MCF 10A (cell line): ENCODE measurements at places on chromosomes 7 and 10. TPM values are rescaled to one million over a fixed set of nuclear protein-coding genes. Genes with fewer than 3 reads are reported as not detected.

DNA sequence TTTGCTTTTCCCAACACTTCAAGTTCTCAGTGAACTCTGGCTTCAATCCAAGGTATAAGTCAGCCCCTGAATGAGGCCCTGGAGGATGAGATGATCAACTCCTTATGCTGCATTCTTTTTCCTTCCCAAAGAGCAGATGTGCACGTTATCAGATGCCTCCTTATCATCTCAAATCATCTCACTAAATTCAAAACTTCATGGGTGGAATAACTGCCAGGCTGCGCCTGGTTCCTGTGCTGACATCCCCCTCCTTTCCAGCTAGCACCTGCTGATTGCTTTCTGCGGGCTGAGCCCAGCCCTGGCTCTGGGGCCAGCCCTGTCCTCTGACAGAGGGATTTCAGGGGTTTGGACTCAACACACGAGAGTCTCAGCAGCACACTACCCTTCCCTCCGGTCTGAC, 44.9 kb downstream of the TLL2 start:
- DNase-seq: no peak

- DNase-seq: no peak
Observed at GRCh38 chr10:133559216-133559615, 6.2 kb downstream of the SYCE1 start.

CEP55 gene
- 25.2 and 39.4 TPM in 2 replicates for total RNA-seq

GRCh38 chr10:20334559-20334958, 518.3 kb downstream of the PLXDC2 start:
- no peak for DNase-seq

DMBT1 gene
- 4.4 and 7.6 TPM in 2 replicates for total RNA-seq

CALML5 gene
- total RNA-seq: not detected in 2 replicates

- DNase-seq: no peak
Observed at GRCh38 chr7:99607548-99607947, 9.2 kb upstream of the ZSCAN25 start.

GRCh38 chr7:149811221-149811620, 27.0 kb upstream of the ZNF862 start:
- peak; percentile 18 for DNase-seq

GRCh38 chr7:92333866-92334265, 88.1 kb downstream of the ANKIB1 start:
- no peak for DNase-seq

SNX10 gene
- 7.1 and 8.0 TPM in 2 replicates for total RNA-seq

DNA sequence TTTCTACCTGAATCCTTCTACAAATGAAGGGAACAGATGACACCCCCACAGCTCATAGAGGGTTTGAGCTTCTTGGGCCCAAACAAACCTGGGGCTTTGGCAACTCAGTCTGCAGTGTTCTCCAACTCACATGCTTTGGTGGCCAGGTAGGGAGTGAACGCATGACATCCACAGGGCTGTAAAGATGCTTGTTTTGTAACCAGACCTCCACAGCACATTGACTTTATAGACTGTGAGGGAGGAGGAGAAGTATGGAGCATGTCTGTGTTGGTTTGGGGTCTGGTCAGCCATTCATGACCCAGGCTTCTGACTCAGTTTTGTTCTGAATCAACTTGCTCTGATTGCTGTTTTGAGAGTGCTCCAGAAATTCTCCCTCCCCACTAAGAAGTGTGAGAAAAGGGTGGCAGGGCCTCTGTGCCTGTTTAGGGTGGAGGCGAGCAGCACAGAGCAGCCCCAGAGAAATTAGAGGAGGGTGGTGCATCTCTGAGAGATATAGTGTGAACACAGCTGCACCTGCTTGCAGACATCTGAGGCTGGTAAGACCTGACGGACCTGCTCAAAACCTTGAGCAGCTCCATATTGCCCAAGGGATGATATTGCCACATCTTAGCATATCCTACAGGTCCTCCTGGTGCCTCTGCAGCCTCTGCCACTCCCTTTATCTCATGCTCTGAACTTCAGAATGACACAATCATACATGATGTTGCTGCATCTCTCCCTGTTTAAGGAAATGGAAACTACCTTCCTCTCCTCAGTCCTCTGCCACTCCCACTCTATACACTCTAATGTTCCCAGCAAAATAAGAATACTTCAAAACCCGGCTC, 287.7 kb downstream of the ABCA13 start:
- peak; percentile 4 for DNase-seq

GBX1 gene
- not detected in 2 replicates for total RNA-seq

DNA sequence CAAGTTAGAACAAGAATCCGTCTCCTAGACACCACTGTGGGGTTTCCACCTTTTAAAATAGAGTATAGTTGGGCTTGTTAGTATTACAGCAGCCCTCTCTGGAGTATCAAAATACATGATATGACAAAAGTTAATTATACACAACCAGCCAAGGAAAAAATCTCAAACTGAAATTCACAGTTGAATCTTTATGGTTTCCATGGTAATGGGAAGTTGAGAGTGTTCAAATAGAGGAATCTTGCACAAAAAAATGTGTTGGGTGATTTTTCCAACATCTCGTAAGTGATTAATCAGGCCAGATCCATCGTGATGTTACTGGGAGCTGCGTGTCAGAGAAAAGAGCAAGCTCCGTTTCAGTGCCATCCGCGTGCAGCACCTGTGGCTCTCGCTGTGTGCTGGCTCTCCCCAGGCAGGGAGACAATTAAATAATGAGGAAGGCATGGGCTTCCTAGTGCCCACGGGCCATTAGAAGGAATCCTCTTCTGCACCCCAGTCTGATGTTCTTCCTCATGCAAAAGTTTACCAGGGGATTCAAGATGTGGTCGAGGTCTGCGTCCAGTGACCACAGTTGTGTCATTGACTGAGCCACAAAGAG, 41.1 kb upstream of the ADARB2 start:
- no peak for DNase-seq

DNA sequence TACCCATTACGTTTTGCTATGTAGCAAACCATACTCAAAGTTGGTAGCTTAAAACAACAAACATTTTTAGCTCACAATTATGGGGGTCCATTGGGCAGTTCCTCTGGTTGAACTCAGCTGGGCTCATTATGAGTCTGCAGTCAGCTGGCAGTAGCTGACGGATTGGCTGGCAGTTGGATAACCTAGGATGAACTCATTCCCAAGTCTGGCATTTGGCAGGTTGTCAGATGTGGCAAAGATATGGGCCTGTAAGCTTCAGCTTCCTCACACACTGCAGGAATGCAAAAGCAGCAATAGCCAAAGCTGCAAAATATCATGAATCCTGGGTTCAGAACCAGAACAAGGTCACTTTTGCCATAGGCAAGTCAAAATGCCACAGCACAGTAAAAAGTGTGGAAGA, 412.2 kb upstream of the SORCS1 start:
- DNase-seq: peak; percentile 54

DNA sequence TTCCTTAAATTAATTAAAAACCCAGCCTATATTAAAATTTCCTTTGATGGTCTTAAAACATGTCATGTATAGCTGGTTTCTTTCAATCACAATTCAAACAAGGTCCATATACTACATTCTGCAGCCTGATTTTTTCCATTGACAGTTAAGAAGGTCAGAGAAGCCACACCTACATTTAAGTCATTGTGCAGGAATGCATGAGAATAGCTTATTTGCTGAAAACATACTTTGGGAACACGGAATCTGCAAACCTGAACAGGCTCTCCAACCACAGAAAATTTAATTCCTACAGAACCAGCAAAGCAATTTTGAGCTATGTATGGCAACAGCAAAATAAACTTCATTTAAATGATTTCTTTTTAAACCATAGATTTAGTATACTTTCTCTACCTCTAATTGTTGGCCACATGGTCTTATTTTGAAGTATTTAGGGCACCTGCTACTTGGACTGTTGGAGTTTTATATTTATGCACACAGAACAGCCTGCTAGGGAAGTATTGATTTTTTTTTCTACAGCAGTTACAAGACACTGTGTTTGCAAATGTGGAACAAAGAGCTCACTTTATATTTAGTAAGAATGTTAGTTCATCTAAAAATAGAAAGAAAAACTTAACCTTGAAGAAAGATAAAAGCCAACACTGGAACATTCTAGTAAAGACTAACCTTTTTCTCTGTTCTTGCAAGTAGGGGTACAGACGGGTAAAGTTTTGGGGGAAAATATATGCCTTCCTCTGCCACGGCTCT, 240.9 kb upstream of the IMMP2L start:
- no peak for DNase-seq

DNA sequence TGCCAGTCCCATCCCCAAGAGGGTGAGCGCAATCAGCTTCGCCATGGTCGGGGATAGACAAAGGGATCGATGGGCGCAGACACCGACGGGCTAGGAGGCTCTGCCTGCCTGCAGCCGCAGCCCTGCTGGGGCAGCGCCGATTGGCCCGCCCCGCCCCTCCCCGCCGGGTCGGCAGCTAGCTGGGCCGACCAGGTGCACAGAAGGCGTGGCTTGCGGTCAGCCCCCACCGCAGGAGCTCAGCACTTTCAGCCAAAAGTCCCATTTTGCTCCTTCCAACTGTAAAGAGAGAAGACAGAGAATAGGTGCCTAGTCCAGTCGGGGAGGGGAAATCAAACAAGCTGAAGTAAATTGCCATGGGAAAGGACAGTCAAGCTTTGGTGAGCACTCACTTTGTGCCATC, at the start of gene PON1:
TSS of gene PON1 (minus strand) at position 102 of the 400 bp plus-strand sequence. CDS start at position 45, 57 bp downstream.
- no peak for DNase-seq

CDK14 gene
- total RNA-seq: 21.2 and 32.0 TPM in 2 replicates

- no peak for DNase-seq
Observed at GRCh38 chr7:35319606-35320005, 65.7 kb upstream of the TBX20 start.

DNA sequence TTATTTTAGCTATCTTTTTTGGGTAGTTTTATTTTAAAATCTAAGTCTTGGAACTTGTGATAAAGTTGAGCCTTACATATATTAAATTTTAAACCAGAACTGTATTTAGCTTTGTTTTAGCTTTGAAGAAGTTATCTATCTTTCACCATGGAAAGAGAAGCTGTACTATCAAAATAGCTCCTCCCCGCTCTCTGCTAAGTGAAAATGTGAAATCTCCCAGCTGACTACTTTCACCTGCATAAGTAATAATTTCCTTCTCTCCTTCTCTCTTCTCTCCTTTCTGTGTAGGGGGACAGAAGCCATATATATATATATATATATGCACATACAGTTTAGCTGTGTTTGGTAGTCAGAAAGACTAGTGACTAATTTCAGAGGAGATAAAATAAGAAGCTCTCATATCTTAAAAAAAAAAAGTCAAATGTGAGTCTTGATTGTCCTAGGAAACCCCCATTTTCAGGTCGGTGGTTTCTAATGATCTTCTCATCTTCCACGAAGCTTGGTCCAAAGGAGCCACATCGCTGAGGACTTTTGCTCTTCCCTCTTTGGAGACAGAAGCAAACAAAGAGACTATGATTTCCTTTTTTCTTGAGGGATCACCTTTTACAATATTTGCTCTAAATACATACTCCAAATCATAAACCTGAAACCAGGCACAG, 30.6 kb upstream of the GDI2 start:
- DNase-seq: no peak

GRCh38 chr10:101050208-101051069, 11.3 kb upstream of the KAZALD1 start:
- peak; percentile 64 for DNase-seq

GRCh38 chr7:73828107-73828803, 2.5 kb upstream of the CLDN4 start:
- peak; percentile 58 for DNase-seq

- no peak for DNase-seq
Observed at GRCh38 chr7:140584195-140584851, 56.3 kb downstream of the DENND2A start.

GRCh38 chr7:30427296-30428070, 51.1 kb downstream of the NOD1 start:
- DNase-seq: no peak

OR9A4 gene
- not detected in 2 replicates for total RNA-seq
